BE2C (cell line): ENCODE measurements at places on chromosomes 3 and 15.

GRCh38 chr3:132538072-132538471 lies 59.0 kb upstream of the ACKR4 start:
- no peak for DNase-seq

GRCh38 chr3:60992395-60992794 lies 258.9 kb downstream of the FHIT start:
- DNase-seq = no peak

DNA sequence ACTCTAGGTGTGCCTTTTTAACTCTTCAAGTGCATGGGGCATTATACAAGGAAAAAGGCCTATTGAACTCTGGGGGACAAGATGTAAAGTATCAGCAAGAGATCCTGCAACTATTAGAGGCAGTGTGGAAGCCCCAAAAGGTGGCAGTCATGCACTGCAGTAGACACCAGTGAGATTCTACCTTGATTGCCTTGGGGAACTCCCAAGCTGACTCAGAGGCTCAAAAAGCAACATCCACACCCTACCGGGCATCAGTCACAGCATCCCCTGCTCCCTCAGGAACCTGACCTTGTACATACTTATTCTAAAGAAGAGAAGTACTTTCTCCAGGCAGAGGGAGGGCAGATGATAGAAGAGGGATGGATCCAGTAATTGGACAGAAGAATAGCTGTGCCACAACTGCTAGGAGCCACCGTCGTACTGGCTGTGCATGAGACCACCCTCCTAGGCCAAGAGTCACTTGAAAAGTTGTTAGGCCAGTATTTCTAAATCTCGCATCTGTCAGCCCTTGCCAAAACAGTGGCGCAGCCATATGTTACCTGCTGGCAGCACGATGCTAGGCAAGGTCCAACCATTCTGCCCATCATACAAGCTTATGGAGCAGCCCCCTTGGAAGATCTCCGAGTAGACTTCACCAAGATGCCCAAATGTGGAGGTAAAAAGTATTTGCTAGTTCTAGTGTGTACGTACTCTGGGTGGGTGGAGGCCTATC lies 523.1 kb upstream of the FRG2C start:
- DNase-seq = no peak

DNA sequence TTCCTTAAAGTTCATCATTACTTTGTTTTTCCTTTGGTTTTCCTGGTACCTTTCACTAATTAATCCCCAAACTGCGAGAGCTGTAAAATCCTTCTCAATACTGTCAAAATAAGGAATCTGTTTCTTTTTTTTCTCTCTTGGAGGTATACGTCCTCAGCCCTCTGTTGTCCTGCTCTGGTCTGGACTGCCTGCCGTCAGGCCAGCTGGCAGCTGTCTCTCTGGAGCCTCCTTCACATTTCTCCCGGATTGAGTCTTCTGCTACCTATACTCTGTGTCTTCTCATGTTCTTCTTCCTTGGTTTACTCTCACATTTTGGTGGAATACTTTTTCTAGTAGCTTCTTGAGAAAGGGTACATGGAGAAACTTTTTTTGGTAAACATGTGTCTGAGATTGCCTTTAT lies 13.8 kb downstream of the TATDN2 start:
- DNase-seq = no peak

GRCh38 chr3:55501905-55502304 lies 14.8 kb upstream of the WNT5A start:
- no peak for DNase-seq

GRCh38 chr15:52082197-52083036 lies 30.2 kb downstream of the BCL2L10 start:
- DNase-seq = no peak

DNA sequence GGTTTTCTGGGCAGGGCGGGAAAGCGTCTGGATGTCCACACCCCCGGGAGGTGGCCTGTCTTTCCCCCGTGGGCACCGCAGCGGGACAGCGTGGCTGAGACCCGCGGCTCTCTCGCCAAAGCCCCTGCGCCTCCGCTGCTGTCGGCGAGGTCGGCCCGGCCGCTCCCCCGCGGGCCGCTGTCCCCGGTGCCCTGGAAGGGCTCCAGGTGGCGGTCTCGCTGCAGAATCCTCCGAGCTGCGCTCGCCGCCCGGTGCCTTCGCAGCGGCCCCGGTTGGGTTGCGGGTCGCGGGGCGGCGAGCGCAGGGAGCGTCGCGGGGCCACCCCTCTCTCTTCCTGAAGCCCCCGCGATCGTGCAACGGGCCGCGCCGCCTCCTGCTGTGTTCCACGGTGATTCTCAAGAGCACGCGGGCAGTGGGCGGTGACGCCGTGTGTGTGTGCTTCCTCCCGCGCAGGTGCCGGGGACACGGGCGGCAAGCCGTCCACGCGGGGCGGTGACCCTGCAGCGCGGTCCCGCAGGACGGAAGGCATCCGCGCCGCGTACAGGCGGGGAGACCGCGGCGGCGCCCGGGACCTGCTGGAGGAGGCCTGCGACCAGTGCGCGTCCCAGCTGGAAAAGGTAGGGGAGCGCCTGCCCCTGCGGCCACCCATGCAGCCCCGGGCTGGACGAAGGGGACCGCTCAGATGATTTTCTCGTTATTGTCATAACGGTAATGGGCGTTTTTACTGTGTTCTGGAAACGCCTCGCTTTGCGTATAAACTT lies 54.4 kb downstream of the LRRK1 start:
- peak; percentile 22 for DNase-seq

DNA sequence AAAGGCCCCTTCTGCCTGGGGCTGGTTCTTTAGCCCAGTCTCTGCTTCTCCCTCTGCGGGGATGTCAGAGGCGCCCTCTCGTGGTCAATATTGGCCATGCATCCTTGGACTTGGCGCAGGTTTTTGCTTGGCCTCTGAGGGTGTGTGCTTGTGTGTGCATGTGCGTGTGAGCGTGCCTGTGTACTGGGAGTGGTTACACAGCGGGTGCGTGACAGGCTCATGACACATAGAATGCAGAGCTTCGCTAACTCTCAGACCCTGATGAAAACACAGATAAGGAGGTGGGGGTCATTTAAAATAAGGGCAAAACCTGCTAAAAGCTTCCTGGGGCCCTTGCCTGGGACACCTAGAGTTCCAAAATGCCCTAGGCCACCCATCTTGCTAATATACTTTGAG lies 160.9 kb downstream of the SMAD6 start:
- DNase-seq = peak; percentile 78

DNA sequence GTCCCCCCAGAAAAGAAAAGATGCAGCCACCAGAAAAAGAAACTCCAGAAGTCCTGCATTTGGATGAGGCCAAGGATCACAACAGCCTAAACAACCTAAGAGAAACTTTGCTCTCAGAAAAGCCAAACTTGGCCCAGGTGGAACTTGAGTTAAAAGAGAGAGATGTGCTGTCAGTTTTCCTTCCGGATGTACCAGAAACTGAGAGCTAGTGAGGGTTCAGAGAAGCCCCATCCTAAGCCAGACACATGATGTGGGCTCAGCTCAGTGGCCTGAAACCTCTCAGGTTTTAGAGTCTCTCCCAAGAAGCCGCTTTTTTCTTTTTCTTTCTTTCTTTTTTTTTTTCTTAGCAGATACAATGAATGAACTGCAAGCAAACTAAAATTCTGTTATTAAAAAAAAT lies 7.8 kb downstream of the SLC51B start:
- no peak for DNase-seq

DNA sequence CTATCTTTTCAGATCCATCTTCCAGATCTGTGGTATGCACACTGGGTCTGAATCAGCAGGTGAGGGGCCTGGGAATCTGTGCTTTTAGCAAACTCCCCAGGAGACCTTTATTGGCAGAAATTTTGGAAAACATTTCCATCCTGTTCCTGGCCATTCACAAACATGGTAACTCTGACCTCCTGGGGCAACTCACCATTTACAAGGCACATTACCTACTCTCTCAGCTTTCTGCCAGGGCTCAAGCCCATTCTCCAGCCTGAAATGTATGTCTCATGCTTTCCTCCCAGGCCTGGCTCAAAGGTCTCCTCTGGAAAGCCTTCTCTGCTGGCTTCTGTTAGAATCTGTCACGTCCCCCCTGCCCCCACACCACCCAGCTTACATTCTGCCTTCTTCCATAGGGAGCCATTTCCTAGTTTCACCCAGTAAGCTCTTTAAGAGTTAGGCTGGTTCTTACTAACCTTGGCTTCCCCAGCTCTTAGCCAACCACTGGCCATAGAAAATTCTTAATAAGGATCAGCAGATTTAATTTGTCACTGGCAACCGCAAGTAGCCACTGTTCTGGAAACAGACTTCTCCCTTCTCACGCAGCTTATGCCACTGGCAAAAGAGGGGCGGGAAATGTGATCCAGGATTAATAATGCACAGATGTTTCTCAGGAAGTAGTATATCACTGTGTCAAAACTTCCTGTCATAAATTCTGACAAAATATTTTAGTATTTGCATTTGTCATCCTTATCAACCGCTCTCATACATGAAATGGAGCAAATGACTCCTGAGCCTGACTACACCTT lies 55.0 kb downstream of the RORA start:
- peak; percentile 53 for DNase-seq
